ENCODE measurements at places on chromosomes 1 and 21.

DNA sequence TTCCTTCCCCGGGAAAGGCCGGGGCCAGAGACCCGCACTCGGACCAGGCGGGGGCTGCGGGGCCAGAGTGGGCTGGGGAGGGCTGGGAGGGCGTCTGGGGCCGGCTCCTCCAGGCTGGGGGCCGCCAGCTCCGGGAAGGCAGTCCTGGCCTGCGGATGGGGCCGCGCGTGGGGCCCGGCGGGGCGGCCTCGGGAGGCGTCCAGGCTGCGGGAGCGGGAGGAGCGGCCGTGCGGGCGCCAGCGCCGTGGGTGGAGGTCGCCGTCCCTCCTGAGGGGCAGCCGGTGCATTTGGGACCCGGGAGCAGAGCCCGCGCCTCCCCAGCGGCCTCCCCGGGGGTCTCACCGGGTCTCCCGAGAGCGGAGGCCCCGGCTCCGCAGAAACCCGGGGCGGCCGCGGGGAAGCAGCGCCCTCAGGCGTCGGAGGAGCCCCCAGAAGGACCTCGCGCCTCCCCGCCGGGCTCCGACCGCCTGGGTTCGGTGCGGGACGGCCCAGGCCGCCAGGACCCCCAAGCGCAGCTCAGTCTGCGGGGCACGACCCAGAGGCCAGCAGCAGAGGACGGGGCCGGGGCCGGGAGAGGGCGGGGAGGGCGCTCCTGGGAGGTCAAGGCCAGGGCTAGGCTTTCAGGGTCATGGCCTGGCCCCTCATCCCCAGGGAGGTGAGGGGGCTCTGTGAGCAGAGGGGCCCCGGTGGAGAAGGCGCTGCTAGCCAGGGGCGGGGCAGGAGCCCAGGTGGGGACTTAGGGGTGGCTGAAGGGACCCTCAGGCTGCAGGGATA, 7.2 kb upstream of the SLX9 start:
- no peak for DNase-seq

DNA sequence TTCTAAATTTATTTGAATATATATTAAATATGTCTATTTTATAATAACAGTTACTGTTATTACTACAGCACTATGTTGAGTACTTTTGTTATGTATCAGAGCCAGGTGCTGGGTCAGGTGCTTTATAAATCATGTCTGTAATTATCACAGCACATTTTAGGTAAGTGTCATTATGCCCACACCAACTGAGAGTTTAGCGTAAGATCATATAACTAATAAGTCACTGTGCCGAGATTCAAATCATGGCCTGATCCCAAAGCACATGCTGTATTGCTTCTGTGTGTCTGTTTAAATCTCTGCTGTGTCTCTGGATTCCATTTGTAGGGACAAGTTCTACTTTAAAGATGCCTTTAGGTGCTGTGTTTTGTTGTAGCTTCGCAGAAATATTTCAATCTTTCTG, 1.9 kb downstream of the GPSM2 start:
- DNase-seq, result no peak

- no peak for DNase-seq
Observed at GRCh38 chr1:188363943-188364342, 1535.2 kb downstream of the PLA2G4A start.

DNA sequence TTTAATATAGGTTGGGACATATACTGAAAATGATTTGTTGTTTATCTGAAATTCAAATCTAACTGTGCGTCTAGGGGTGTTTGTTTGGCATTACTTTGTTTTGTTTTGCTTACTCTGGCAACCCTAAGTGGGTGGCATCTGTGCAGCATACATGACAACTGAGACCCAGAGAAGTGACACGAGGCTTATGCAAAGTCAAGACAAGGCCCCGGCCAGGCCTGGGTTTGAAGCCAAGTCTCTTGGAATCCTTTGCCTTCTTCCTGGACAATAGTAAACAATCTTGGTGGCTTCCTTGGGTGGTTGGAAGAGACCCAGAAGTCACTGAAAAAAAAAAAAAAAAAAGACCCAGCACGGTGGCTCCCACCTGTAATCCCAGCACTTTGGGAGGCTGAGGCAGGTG, 197.6 kb upstream of the TMEM51 start:
- DNase-seq, result no peak

DNA sequence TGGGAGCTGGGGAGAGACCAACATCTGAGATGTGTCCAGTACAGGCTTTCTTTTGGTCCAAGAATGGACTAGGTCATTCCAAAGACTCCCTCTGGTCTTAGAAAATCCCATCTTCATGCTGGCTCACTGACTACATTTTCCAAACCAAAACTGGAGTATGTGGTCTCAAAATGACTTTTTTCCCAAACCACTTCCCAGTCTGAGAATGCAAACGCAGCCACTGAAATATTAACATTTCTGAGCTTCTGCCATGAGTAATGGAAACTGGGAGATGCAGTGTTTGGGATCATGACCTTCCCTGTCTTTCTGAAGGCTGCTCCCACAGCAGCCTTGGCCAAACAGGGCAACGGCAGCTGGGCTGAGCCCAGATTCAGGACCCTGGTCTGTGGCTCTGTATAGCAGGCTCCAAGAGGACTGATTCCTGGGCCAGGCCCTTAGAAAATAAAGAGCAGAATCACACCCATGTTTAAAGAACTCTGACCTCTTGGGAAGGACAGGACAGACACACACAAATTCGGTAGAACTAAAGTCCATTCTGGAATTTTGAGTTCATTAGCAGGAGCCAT, 62.1 kb upstream of the CNTN2 start:
- no peak for DNase-seq

GRCh38 chr21:43768868-43769167, 7.3 kb downstream of the CSTB start:
- DNase-seq, result no peak
